Myocyte (in vitro differentiated cells): ENCODE measurements at places on chromosomes 6 and 20. TPM values are rescaled to one million over a fixed set of nuclear protein-coding genes. Genes with fewer than 3 reads are reported as not detected.

HLA-DMB gene
- total RNA-seq = not detected in 2 replicates

GATA5 gene
- total RNA-seq = not detected in 2 replicates

SEL1L2 gene
- total RNA-seq = not detected in 2 replicates

KIAA1755 gene
- total RNA-seq = 0.16 and 0.57 TPM in 2 replicates

DNA sequence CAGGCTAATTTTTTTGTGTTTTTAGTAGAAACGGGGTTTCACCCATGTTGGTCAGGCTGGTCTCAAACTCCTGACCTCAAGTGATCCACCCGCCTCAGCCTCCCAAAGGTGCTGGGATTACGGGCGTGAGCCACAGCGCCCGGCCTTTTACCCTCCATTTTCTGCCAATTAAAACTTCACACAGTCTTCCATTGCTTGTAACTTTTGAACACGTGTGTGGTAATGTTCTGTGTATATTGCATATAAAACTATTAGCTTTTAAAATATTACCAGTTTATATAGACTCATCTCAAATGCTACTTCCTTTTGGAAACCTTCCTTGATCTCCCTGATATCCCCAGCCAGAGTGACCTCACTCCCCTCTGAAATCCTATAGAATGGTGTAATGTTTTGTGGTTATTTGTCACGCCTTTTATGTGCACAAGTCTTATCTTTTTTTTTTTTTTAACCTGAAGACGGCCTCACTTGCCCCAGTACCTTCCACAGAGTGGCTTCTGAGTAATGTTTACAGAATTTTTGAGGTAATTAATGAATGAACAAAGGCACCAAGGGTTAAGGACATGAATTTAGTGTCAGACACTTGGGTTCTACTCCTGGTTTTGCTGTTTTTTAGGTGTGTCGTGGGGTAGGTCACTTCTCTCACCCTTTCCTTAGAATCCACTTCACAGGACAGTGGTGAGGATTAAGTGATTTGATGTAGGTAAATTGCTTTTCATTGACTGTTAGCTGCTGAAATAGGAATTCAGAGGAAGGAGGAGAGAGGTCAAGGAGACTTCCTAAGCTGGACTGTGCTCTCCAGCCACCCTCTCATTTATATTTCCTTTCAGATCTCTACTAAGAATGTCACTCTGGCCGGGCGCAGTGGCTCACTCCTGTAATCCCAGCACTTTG is 11.2 kb upstream of the MMP24 start:
- DNase-seq = no peak

DNA sequence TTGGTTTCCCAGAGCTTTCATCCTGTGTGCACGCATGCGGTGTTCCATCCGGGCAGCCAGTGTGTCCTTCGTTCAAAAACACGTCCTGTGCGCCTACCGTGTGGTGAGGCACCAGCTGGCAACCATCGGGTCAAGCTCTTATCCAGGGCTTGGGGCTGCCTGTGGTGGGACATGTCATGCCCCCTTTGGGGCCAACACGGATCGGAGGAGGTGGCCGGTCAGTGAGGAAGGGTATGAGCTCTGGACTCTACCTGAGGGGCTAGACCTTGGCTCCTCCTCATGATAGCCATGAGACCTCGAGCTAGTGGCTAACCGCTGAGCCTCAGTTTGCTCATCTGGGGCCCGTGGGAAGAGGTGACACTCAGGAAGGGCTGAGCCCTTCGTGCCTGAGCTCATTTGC is 158.5 kb upstream of the PMEPA1 start:
- no peak for DNase-seq

- no peak for DNase-seq
These were observed 7.3 kb upstream of the COL12A1 start for GRCh38 chr6:75213112-75213511.

- no peak for DNase-seq
These were observed 24.8 kb downstream of the LYRM2 start for GRCh38 chr6:89613790-89614189.
